ENCODE measurements at places on chromosomes 3 and 15.

- no peak for DNase-seq
Measured at GRCh38 chr15:90674476-90674875, 42.7 kb upstream of the BLM start.

GRCh38 chr15:96146726-96147125, 183.8 kb upstream of the NR2F2 start:
- no peak for DNase-seq

GRCh38 chr3:16496008-16496407, 17.5 kb downstream of the RFTN1 start:
- DNase-seq, result no peak

DNA sequence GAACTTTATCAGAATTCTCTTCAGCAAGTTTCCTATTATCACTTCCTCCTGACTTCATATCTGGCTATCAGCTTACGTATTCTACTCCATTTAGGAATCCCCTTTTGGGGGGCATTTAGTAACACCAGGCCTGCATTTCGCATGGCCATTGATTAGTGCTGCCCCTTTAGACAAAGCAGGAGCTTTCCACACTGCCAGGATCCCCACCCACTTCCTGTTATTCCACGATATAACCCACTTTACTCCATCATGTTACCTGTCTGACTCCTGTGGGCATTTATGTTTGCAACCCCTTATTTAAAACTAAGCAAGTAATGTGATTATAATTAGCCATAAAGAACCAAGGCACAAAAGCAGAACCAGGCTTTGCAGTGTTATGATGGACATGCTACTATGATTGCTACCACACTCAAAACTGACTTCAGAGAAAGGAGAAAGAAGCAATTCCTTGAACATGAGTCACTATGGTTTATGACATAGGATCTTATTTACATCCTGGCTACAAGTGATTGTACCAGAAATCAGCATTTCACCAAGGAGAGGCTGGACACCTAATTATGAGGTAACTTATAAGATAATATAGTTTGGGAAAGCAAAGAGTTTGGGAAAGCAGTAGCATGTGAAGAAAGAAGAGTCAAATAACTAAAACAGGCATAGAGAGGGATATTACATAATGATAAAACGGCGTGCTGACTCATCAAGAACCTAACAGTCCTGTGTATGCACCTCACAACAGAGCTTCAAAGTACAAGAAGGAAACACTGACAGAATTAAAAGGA, 96.3 kb downstream of the IGSF11 start:
- no peak for DNase-seq

GRCh38 chr3:195821403-195822130, 9.8 kb upstream of the MUC4 start:
- DNase-seq, result no peak

DNA sequence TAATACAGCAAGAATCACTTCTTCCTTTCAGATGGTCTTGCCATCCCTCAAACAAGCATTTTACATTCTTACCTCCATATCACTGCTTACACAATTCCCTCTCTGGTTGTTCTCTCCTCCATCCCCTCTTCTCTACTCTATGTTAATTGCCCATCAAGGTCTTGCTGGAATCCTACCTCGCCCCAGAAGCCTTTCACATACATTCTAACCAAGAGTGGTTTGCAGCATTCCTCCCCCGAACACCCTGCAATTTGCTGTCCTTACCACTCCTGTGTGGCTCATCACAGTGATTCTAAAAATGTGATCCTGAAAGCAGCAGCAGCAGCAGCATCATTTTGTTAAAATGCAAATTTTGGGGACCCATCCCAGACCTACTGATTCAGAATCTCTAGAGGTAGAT, 30.6 kb downstream of the TNIK start:
- DNase-seq, result no peak

DNA sequence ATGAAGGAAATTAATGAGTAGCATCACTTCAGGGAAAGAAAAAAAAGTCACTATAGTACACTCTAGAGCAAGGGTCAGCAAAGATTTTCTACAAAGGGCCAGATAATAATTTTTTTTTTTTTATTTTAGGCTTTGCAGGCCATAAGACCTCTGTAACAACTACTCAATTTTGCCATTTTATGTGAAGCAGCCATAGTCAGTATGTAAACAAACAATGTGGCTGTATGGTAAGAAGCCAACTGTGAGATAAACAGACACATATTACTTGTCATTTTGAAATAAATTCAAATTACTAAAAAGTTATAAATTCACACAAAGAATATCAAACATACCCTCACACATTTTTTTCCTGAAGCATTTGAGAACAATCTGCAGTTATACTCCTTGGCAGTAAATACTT, 40.6 kb downstream of the SCAPER start:
- DNase-seq, result no peak

- DNase-seq, result no peak
Measured at GRCh38 chr3:150127011-150127490, 156.4 kb upstream of the PFN2 start.

DNA sequence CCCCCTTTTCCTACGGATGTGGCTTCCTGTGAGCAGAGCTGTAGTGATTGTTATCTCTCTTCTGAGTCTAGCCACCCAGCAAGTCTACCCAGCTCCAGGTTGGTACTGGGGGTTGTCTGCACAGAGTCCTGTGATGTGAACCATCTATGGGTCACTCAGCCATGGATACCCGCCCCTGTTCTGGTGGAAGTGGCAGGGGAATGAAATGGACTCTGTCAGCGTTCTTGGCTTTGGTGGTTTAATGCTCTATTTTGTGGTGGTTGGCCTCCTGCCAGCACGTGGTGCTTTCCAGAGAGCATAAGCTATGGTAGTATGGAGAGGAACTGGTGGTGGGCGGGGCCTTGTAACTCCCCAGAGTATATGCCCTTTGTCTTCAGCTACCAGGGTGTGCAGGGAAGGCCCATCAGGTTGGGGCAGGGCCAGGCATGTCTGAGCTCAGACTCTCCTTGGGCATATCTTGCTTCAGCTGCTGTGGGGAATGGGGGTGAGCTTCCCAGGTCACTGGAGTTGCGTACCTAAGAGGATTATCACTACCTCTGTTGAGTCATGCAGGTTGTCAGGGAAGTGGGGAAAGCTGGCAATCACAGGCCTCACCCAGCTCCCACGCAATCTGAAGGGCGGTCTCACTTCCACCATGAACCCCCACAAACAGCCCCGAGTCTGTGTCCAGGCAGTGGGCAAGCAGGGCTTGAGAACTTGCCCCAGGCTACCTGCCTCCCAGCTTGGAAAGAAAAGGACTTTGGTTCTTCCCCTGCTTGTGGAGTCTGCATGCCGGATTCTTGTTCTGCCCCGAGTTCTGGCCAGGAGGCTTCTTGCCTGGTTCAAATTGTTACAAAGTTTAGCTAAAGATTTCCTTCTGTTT, 9.0 kb upstream of the ADGRG7 start:
- DNase-seq, result no peak
